ENCODE measurements at places on chromosomes 6 and 20.

DNA sequence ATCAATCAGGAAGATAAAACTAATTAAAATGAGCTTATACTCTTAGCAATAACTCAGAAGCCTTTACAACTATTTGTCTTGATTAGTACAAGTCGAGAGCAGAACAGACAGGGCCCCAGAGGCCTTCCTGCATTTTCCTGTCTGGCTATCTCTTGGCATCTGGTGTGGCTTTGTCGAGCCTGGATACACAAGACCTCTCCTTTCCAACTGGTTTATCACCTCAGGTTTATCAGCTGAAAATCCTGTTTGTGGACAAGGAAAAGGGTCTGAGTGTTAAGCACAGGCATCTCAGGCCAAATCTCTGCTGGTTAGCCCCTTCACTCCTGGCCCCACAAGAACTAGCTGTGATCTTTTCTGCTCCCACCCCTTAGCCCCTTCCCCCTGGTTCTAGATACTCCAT, 32.6 kb downstream of the BAK1 start:
- no peak for DNase-seq

DNA sequence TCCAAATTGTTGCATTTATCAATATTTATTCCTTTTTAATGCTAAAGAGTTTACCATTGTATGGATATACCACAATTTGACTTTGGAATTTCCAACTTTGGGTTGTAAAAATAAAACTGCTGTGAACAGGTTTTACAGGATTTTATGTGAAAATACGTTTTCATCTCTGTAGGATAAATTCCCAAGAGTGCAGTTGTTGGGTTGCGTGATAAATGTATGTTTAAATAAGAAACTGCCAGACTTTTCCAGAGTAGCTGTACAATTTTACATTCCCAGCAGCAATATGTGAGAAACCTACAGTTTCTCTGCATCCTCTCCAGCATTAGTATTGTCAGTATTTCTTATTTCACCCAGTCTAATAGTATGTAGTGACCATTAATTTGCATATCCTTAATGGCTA, 12.6 kb downstream of the TAB2 start:
- DNase-seq = no peak

DNA sequence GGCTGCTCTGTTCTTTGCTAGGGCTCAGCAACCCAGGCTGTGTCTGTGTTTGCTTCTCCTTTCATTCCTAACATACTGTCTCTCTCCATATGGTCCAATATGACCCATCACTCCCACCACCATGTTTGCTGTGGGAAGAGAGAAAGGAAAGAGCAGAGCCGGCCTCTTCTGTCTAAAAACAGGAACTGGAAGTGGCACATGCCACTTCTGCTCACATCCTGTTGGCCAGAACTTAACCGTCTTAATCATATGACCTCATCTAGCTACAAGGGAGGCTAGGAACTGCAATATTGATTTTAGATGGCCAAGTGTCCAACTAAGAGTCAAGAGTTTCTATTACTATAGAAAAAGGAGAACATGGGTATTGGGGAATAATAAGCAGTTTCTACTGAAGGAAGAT, 212.5 kb upstream of the CHD6 start:
- no peak for DNase-seq

DNA sequence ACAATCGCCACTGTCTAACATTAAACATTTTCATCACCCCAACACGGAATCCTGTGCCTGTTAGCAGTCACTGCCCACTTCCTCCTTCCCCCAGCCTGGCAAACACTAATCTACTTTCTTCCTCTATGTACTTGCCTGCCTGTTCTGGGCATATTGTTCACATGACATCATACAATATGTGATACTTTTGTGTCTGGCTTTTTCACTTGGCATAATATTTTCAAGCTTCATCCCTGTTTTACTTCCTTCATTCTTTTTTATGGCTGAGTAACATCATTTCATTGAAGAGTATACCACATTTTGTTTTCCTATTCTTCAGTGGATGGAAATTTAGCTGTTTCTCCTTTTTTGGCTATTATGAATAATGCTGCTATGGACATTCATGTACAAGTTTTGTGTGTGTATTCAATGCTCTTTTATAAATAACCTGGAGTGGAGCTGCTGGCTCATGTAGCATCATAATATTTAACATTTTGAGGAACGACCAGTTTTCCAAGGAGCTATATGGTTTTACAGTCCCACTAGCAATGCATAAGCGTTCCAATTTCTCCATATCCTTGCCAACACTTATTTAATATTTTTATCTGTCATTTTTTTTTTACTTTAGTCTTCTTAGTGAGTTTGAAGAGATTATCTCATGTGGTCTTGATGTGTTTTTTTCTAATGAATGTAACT, 360.1 kb downstream of the HDGFL1 start:
- DNase-seq = no peak

DNA sequence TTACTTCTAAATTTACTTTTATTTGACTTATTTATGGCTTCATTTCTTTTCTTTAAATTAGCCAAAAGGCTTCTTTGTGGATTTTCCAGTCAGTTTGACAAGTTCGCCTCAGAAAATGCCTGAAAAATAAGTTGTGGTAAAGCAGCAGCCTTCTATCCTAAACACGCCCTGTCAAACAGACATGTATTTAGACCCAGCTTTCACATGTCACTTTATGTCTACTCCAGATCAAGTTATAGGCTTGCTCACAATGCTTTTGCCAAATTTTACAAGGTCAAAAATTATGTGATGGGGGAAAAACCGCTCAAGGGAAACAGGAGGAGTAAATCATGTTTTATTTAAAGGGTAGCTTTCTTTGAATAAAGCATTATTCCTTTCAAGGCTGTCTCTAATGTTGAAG, 615.0 kb downstream of the HDGFL1 start:
- no peak for DNase-seq

GRCh38 chr6:27593200-27593818, 120.4 kb upstream of the ZNF184 start:
- DNase-seq = no peak

DNA sequence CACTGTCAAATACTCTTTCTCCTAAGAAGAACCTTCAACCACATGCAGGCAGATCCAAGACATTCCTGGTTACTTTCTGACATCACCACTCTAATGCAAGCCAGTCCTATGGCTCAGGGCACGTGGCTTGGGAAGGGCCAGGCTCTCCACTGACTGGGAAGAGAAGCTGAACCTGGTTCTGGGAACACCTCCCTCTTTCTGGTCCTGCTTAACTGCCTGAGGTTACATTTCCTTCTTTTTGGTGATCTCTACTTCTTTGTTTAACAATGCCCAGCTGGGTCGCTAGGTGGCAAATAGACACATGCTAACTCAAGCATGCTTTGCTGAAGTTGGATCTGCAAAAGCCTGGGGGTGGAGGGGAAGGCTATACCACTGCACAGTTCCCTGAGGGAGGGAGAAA, 249.8 kb downstream of the GMDS start:
- no peak for DNase-seq

GRCh38 chr6:154920495-154921200, 74.5 kb upstream of the TIAM2 start:
- DNase-seq = no peak

DNA sequence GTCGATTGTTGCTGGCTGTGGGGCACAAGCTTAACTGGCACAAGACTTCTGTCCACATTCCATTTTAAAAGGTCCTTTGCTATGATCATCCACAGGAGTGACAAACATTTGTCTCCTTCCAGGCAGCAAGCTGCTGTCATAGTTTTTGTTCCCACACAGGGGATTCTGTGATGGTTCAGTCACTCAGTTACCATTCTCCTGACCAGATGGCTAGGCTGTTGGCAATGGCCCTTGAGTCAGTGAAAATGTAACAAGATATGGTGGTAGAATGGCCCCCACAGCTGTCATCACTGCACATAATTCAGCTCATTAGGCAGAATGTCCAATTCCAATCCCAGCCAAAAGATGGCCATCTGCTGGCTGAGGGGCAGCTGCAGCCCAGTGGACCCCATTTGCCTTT, 13.7 kb downstream of the BPIFA1 start:
- DNase-seq = no peak

DNA sequence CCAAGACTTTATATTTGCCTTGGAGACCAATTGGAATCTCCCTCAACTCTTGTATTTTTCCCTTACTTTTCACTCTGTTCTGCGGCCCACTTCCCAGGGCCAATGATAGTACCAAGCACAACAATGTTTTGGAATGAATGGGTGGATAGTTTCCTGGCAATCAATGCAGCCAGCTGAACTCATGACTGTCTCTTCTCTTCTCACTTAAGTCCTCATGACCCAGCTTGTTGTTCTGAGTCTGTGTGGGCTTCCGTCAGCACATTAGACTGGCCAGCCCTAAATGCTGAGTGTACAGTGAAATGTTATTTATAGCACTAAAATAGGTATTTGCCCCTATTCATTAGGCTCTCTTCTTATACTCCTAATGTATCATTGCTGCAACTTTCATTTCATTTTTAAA, 5.6 kb upstream of the MBOAT1 start:
- DNase-seq = no peak

- DNase-seq = no peak
Measured at GRCh38 chr20:17904027-17904426, 64.6 kb downstream of the SNX5 start.

DNA sequence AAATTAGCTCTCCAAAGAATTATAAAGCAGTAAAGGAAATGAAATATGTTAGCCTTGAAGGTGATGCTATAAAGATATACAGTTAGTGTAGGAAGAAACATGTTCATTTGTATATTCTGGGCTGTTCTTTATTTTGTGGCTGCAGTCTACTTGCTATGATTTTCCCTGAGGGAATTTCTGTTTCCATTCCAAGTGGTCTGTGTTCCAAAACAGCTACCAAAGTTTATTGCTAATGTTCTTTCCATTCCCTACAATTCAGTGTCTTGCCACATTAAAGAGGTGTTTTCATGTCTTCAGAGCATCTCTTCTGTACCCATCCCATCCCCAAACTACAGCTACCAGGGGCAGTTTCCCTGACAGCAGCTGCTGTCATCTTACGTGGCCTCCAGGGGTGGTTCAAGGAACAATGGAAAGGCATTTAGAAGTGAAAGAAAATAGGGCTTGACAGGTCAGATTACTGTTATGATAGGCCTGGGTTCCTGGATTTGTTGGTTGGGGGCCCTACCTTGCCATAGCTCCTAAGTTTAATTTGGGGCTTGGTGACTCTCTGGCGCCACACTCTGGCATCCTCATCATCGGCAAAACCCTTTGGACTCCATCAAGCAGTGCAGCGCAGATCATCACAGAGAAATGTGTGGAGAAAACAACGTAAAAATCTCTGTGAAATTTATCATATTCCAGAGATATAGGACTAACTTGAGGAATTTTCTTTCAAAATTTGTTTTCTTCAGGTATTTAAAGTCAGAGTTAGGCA, 33.8 kb upstream of the AIG1 start:
- DNase-seq = no peak

GRCh38 chr20:58759947-58760346, 67.3 kb downstream of the NPEPL1 start:
- DNase-seq = no peak

DNA sequence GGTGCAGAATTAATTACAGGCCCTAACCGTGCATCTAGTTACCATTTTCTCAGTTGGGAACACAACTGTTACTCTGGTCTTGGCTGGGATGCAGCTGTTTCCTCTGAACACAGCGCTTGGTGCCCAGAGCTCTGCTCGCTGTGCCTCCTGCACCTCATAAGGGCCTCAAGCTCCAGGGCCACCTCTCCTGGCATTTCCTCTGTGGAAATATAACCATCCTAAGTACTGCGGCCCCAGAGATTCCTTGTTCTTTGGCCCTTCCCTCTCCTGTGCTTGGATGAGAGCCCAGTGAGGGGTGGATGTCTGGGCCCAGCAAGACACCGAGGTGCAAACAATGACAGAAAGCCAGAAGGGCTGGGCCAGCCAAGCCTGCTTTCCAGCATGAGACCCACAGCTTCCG, 169.9 kb upstream of the CST7 start:
- no peak for DNase-seq

DNA sequence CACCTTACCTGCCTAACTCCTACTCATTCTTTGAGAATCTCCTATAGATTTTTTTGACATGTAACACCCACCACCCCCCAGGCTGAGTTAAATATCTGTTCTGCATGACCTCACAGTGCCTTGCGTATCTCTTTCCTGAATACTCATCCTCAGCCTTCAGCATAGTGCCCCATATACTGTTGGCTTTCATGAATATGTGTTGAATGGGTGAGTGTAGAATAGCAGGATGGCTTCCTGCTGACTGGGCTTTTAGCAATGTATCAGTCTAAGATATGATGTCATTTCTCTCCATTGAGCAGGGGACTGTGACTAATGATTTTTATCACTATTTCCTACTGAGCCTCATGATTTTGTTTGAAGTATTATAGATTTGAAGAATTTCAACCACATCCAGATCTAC, 361.6 kb upstream of the MARCKS start:
- DNase-seq = no peak

DNA sequence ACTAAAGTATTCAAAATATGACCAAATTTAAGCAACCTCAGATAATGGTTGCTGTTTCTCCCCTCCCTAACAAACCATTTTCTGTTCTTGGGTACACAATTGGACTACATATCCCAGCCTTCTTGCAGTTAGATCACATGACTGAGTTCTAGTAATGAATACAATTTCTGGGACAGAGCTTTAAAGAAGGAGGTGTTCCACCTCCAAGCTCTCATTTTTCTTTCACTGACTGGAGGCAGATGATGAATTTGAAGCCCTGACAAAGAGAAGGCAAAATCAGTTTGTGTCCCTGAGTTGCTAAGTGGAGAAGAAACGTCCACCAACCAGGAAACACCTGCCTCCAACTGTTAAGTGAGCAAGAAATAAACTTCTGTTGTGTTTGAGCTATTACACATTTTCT, 117.2 kb downstream of the LCA5 start:
- no peak for DNase-seq

DNA sequence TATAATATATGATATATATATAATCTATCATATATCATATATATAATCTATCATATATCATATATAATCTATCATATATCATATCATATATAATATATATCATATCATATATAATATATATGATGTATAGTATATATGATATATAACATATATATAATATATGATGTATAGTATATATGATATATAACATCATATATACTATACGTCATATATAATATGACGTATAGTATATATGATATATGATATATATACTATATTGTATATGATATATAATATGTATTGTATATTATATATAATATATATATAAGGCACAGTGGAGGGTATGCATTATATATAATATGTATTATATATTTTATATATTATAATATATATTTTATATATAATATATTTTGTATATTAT, 36.7 kb downstream of the PTPRA start:
- no peak for DNase-seq

GRCh38 chr6:163744256-163744925, 329.9 kb downstream of the QKI start:
- DNase-seq = no peak

GRCh38 chr20:18428490-18429173, 38.2 kb downstream of the DZANK1 start:
- no peak for DNase-seq
